Stimulated activated CD4-positive, alpha-beta T cell treated with anti-CD3 and anti-CD28 coated beads, Interleukin-1b, Interleukin-23, amount 100 ng/mL, for 48 hours (primary cell): ENCODE measurements at places on chromosomes 7 and 10.

- no peak for DNase-seq
Measured at GRCh38 chr10:119575506-119575905, 21.3 kb downstream of the TIAL1 start.

- no peak for DNase-seq
Measured at GRCh38 chr10:76429368-76430060, 998.1 kb downstream of the LRMDA start.

- no peak for DNase-seq
Measured at GRCh38 chr10:1015688-1016087, 10.0 kb downstream of the IDI2 start.

GRCh38 chr10:86311190-86311589 is 55.4 kb downstream of the GRID1 start:
- no peak for DNase-seq

DNA sequence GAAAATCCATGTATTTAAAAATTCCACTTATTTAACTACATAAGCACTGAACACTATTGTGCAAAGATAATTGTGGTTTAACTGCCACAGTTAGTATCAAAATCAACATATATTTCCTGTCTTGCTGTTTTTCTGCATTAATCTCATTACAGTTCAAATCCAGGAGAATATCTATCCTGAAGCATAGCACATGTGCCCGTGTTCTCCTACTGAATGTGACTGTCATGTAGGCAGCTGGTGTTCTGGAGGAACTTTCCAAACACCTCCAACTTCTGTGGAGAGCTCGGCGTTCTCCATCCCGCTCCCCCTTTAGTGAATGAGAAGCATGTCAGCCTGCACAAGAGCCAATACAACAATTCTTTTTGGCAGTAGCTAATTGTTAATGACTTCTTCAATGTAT is 76.4 kb upstream of the IKZF1 start:
- no peak for DNase-seq

- DNase-seq, result no peak
Measured at GRCh38 chr10:44065788-44066526, 318.9 kb downstream of the CXCL12 start.

GRCh38 chr7:66050990-66051448 is 24.6 kb upstream of the ASL start:
- no peak for DNase-seq

DNA sequence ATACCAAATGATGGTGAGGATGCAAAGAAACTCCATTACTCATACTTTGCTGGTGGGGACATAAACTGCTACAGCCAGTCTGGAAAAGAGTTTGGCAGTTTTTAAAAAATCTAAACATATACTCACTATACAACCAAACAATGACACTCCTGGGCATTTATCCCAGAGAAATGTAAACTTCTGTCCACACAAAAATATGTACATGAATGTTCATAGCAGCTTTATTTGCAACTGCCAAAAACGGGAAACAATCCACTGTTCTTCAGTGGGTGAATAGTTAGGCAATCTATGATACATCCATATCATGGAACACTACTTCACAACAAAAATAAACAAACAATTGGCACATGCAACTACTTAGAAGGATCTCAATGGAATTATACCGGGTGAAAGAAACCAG is 276.4 kb upstream of the SP8 start:
- DNase-seq, result no peak

DNA sequence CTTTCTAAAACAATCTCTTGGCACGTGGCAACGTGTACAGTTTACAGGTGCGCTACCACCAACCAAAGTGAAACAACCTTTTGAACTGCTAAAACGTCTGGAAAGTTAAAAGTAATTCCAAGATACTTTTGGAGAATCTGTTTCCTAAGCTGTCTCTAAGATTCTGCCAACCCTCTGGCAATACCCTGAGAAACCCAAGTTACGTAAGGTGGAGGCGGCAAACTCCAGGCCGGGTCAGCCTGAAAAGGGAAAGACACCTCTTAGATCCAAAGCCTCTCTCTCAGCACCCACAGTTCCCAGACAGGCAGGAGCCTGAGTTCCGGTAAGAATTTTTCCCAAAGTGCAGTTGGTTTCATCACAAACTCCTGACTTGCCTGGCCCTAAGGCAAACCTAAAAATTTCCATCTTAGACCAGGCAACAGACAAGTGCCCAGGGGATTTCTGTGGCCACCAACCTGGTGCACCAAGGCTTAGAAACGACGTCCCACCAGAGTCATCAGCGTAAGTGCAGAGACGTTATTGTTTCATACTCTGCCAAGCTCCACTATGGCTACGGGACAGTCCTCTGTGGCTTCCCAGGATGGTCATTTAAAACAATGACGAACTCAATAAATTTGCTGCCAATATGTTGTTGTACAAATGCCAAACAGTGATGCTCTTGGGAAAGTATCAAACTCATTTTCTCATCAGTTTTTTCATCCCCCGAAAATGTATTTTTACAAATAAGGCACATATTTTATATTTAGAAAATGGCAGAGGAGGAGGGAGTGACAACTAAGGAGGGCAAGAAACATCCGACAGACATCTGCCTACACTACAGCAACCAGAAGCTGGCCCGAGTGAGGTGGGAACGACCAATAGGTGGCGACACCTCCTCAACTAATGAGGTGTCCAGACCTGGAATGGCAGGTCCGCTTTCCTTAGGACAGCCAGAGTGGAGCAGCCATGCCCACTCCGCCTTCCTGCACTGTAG is 205.8 kb upstream of the FRMD4A start:
- peak; percentile 41 for DNase-seq
